Esophagus squamous epithelium (tissue), 5 donors: ENCODE measurements at places on chromosomes 2 and 18. TPM values are rescaled to one million over a fixed set of nuclear protein-coding genes. Genes with fewer than 3 reads are reported as not detected.

- H3K4me3 ChIP-seq = peak overlapping the region; percentile 89
- H3K4me1 ChIP-seq = peaks cover 8% of the 10 kb centered on the region
- H3K36me3 ChIP-seq = no peaks in the 10 kb centered on the region
- DNase-seq = no peak
These were observed 577 bp downstream of the EHBP1 start for GRCh38 chr2:62705859-62706720.

DNA sequence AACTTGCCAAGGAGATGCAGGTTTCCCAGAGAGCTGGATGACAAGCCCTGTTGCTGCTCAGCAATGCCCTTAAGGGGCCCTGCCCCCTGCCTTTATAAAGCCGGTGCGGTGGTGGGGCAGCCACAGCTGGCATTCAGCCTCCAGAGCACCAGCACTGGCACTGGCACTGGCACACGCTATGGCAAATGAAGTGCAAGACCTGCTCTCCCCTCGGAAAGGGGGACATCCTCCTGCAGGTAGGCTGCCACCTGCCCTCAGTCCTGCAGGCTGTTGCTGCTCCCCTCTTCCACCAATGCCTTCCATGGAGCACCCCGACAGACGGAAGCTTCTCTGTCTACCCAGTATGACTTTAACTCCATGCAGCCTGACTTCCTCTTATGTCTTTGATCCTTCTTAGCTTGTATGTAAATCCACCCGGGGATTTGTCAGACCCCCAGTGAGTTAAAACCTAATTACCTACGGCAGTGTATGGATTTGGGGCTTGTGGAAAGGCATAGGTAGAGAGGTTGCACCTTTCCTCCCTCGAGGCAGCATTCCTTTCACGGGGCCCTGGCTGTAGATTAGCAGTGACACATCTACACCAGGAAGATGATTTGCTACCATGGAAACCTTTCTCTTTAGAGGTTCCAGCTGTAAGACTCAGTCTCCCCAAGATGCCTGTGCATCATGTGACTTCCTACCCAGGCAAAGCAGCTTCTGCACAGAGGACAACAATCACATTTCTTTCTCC, at the start of gene DAPL1:
Gene DAPL1, plus strand, starts transcription at position 123 of the 730 bp plus-strand sequence. Its CDS starts 56 bp downstream, at position 179.
- no peak for DNase-seq
- no peaks in the 10 kb centered on the region for H3K36me3 ChIP-seq
- peaks cover 3% of the 10 kb centered on the region for H3K4me1 ChIP-seq
- peak within 1 kb of the TSS; percentile 64 for H3K4me3 ChIP-seq
- no peaks in the 10 kb centered on the region for H3K27me3 ChIP-seq

Gene KCNK3
- total RNA-seq = 1.6 TPM

DNA sequence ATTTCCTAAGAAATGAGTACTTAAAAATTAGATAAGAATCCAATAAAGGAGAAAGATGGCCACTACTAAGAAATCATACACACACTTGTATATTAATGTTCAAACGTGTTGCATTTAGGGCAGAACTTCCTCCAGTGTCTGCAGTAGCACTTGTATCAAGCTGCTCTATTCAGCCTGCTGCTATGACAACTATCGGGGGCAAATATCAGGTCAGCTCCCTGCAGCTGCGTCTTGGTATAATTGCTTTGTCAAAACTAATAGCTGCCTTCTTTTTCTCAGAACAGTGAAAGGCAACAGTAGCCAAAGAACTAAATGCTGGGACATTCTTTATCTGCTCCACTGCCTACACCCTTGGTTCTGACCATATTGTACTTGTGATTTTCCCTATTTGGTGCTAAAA, 300.7 kb downstream of the NOL4 start:
- no peak overlapping the region for H3K27ac ChIP-seq
- no peaks in the 10 kb centered on the region for H3K36me3 ChIP-seq
- DNase-seq = no peak
- no peak overlapping the region for H3K4me3 ChIP-seq

DNA sequence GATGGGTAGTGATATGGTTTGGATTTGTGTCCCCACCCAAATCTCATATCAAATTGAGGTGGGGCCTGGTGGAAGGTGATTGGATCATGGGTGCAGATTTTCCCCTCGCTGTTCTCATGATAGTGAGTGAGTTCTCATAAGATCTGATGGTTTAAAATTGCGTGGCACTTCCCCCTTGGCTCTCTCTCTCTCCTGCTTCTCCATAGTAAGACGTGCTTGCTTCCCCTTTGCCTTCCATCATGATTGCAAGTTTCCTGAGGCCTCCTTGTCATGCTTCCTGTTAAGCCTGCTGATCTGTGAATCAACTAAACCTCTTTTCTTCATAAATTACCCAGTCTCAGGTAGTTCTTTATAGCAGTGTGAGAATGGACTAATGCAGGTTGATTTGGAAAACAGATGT, 223.2 kb upstream of the APCDD1 start:
- DNase-seq = no peak
- no peak overlapping the region for H3K27ac ChIP-seq
- no peak overlapping the region for H3K4me3 ChIP-seq
- H3K36me3 ChIP-seq = no peaks in the 10 kb centered on the region
- H3K27me3 ChIP-seq = no peaks in the 10 kb centered on the region
- peaks cover 22% of the 10 kb centered on the region for H3K4me1 ChIP-seq

DNA sequence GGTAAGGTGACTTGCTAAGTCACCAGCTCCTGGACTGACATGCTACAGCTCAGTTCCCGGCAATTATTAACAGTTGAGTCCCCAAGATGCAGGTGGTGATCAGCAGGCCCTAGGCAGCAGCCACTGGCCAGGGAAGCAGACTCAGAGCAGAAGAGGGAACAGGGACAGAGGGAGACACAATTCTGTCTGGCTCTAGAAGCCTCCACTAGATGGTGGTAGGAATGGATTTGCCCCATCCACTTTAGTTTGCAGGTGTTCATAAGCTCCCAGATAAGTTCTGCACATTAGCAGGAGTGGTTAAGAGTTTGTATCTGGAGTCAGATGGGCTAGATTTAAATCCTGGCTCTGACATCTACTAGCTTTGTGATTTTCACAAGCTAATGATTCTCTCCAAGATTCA, 25.5 kb upstream of the SLC1A4 start:
- H3K4me3 ChIP-seq = no peak overlapping the region
- peaks cover 1% of the 10 kb centered on the region for H3K27me3 ChIP-seq
- no peak for DNase-seq

- H3K4me1 ChIP-seq = peaks cover 6% of the 10 kb centered on the region
- H3K4me3 ChIP-seq = no peak overlapping the region
- no peak for DNase-seq
These were observed 21.2 kb downstream of the ACTR3 start for GRCh38 chr2:113910967-113911678.

Gene IL36B
- 1.7 TPM for total RNA-seq

- no peaks in the 10 kb centered on the region for H3K36me3 ChIP-seq
- DNase-seq = no peak
- peaks cover 9% of the 10 kb centered on the region for H3K4me1 ChIP-seq
- H3K4me3 ChIP-seq = no peak overlapping the region
- no peaks in the 10 kb centered on the region for H3K27me3 ChIP-seq
- H3K27ac ChIP-seq = peak overlapping the region; percentile 55
These were observed 34.5 kb downstream of the INSIG2 start for GRCh38 chr2:118122594-118123281.

- peak overlapping the region; percentile 49 for H3K27ac ChIP-seq
- H3K4me3 ChIP-seq = no peak overlapping the region
- no peak for DNase-seq
- peaks cover 18% of the 10 kb centered on the region for H3K4me1 ChIP-seq
These were observed 14.6 kb upstream of the LAPTM4A start for GRCh38 chr2:20065885-20066602.

Gene NAT8
- total RNA-seq = not detected

- H3K36me3 ChIP-seq = no peaks in the 10 kb centered on the region
- no peak overlapping the region for H3K27ac ChIP-seq
- H3K4me1 ChIP-seq = no peaks in the 10 kb centered on the region
- no peak for DNase-seq
- no peaks in the 10 kb centered on the region for H3K27me3 ChIP-seq
These were observed 102.5 kb downstream of the SP3 start for GRCh38 chr2:173862612-173863217.

Gene CDK5R2
- total RNA-seq = not detected

DNA sequence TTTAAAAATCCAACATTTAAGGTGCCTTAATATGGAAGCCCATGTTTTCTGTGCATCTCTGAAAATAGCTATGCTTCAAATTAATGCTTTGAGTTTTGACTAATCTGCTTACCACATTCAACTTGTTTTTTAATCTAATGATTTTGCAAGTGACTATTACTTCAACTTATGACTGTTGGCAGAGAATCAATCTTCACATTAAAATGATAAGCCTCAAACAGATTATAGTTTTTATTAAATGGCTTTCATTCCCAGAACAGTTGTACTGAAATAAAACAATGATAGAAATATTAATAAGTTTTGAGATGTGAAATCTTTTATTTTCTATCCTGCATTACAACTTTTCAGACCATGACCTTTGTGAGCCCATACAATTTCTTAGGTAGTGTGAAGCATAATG, 347.5 kb downstream of the ZNF804A start:
- no peak overlapping the region for H3K4me3 ChIP-seq
- no peaks in the 10 kb centered on the region for H3K4me1 ChIP-seq
- no peak overlapping the region for H3K27ac ChIP-seq

DNA sequence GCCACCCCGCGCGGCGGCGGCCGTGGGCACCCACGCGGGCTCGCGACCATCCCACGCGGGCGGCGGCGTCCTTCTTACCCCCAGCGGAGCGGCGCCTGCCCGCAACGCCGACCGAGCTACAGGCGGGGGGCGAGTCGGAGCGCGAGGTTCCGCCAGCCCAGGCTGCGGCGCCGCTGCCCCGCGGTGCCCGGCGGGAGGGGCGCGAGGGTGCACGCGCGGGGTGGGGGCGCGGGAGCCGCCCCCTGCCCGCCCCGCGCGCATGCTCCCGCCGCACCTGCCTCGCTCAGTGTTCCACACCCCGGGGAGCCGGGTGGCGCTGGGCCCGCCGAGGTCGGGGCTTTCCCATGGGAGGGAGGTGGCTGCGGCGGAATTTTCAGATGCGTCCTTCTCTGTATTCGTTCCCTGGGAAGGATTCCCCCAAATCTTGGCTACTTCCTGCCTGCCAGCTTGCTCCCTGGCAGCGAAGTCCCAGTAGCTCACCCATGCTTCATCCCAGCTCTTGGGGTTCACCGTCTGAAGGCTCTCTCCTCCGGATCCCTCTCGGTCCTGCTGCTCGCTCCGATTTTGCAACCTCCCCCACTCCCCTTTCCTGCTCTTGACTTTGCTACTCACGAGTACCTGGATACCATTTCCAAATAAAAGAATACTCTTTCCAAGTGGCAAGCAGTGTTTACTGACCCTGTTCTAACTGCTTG, at the start of gene L3MBTL4:
Gene L3MBTL4, minus strand, starts transcription at position 189 of the 695 bp plus-strand sequence. CDS start 103,286 bp downstream, outside the sequence.
- peaks cover 7% of the 10 kb centered on the region for H3K4me1 ChIP-seq
- no peaks in the 10 kb centered on the region for H3K36me3 ChIP-seq
- no peak for DNase-seq
- no peaks in the 10 kb centered on the region for H3K27me3 ChIP-seq
- peak within 1 kb of the TSS; percentile 90 for H3K4me3 ChIP-seq

Gene TMBIM1
- total RNA-seq = 238 TPM

DNA sequence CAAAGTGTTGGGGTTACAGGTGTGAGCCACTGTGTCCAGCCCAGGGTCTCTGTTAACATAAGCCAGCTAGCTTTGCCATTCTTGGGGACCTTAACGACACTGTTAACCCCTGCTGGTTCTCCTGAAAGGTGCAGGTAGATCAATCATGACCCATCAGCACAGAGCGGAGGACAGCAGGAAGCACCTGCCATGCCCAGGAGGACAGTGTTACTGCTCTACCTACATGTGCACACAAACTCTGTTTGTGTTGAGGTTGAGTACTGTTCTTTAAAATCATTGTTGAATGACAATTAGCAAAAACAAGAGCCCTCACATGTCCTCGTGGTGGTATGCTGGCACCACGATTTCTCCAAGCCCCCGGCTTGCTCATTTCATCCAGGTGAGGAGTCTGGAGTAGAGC, 120.9 kb downstream of the FAM210A start:
- no peak overlapping the region for H3K4me3 ChIP-seq
- no peak for DNase-seq
- no peaks in the 10 kb centered on the region for H3K27me3 ChIP-seq
- H3K36me3 ChIP-seq = no peaks in the 10 kb centered on the region
- H3K4me1 ChIP-seq = peaks cover 3% of the 10 kb centered on the region
- no peak overlapping the region for H3K27ac ChIP-seq

GRCh38 chr2:25822190-25823117, 55.8 kb downstream of the ASXL2 start:
- H3K27me3 ChIP-seq = no peaks in the 10 kb centered on the region
- no peak overlapping the region for H3K27ac ChIP-seq

GRCh38 chr2:36777788-36778187, 81.3 kb downstream of the VIT start:
- no peak overlapping the region for H3K27ac ChIP-seq
- peaks cover 4% of the 10 kb centered on the region for H3K4me1 ChIP-seq
- no peaks in the 10 kb centered on the region for H3K27me3 ChIP-seq
- no peak overlapping the region for H3K4me3 ChIP-seq
- no peak for DNase-seq

Gene CENPA
- total RNA-seq = 6.5 TPM

- H3K36me3 ChIP-seq = peaks cover 42% of the 10 kb centered on the region
- H3K27ac ChIP-seq = peak overlapping the region; percentile 43
- DNase-seq = no peak
- no peaks in the 10 kb centered on the region for H3K27me3 ChIP-seq
- H3K4me3 ChIP-seq = no peak overlapping the region
These were observed 93.5 kb upstream of the ITGB6 start for GRCh38 chr2:160293391-160294091.

DNA sequence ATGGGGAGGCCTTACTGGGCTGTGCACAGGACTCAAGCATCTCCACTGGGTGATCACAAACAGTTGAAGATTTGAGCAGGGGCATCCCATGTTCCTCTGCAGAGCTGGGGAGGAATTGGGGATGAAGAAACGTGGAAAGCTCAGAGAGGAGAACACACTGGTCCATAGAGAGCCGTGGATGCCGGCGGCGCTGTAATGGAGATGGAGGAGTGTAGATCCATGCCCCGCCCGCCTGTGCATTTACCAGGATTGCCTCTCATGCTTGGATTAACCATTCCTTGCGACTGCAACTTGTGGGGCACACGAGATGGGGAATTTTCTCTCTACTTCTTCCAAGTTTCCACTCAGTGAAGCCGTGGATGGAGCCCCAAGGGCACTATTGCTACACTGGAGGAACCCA, 115.9 kb downstream of the NCK2 start:
- no peak for DNase-seq
- peaks cover under 1% of the 10 kb centered on the region for H3K36me3 ChIP-seq
- peaks cover 11% of the 10 kb centered on the region for H3K4me1 ChIP-seq

- H3K27ac ChIP-seq = no peak overlapping the region
- no peaks in the 10 kb centered on the region for H3K4me1 ChIP-seq
- H3K36me3 ChIP-seq = no peaks in the 10 kb centered on the region
These were observed 26.9 kb downstream of the FASTKD1 start for GRCh38 chr2:169546756-169547155.

DNA sequence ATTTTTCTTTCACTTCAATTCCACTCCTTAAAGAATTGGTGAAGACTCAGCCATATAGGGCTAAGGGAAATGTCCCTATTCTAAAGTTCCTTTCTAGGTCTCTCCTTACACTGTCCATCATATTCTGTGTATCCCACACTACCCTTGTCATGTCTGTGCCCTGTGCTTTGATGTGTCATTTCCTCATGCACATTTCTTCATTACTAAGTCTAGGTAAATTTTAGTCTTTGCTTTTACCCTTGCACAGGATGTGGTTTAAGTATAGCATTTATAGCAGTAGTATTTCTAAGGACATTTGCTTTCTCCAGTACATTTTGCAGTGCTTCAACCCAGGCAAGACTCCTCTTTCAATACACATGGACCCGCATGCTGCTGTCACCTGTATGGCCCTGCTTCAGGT, 221.5 kb upstream of the ACVR2A start:
- no peak overlapping the region for H3K4me3 ChIP-seq
- no peaks in the 10 kb centered on the region for H3K27me3 ChIP-seq
- no peak for DNase-seq
- H3K36me3 ChIP-seq = no peaks in the 10 kb centered on the region
- no peaks in the 10 kb centered on the region for H3K4me1 ChIP-seq
